ENCODE measurements at places on chromosomes 12 and 14.

DNA sequence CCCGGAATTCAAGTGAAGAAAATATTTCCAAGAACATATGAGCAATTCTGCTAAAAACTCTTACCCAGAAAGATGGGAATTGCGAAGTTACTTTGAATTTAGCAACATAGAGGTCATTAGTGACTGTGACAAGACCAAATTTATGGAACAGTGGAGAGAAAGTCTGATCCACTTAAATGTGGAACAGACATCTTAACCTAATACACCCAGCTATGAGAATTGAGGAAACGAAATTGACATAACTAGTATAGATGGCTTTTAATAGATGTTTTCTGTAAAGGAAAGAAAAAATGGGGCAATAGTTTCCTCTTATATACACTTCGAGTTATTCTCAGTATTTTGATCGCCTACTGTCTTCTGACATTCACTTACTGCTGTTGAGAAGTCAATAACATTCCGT is 4.6 kb downstream of the OVCH1 start:
- no peak for DNase-seq

DNA sequence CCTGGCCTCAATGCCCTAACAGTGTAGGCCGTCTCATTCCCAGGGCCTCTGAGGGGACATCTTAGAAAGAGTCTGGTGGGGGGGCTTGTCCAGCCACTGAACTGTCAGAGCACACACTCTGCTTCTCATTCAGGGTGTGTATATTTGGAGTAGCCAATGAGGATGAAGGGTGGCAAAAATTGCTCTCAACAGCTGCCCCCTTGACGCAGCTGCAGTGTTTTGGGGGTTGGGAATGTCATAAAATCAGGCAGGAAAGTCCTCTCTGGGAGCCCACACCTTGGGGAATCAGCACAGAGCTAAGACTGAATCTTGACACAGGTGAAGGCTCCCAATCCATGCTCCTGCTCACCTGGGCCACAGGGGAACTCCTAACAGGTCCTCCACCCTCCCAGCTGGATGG is 1.5 kb downstream of the RASAL1 start:
- DNase-seq, result no peak

GRCh38 chr12:32108787-32109186 is 2.1 kb downstream of the BICD1 start:
- no peak for DNase-seq

DNA sequence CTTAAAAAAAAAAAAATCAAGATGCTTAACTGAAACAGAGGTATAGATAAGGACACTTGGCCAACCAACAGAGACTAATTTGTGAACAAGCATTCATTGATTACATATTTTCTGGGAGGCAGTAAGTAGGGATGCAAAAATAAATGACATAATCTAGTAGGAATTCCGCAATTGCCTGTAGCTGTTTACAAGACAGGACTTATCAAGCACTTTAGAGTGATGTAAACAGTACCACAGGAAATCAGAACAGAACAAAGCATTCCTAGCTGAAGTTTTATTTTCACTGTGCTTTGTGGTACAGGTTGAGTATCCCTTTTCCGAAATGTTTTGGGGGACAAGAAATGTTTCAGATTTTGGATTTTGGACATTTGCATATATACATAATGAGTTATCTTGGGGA is 68.2 kb upstream of the FGD4 start:
- peak; percentile 78 for DNase-seq

DNA sequence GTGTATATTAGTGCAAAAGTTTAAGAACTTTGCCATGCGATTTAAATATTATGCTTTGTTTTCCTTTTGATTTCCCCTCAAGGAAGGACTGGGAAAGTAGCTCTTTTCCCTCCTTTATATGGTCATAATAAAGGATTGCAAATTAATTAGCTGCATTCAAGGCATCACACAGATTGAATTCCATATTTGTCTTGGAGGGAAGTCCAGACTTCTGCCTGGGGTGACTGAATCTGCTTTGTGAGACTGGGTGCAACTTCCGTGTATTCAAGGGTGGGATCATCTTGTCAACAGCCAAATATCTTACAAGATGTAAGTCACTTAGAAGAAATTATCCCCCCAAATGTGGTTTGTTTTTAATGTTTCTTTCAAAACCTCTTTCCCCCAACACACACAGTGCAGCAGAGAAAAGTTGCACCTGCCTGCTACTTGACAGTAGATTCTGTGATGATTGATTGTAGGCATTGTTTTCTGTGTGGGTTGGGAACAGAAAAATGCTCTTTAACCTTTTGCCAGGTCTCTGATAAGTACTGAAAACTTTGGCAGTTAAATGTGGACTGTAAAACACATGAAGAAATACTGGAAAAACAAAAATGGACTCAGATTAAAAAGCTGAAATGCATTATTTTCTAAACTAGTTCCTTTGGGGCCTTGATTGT is 28.4 kb downstream of the STK38L start:
- no peak for DNase-seq

DNA sequence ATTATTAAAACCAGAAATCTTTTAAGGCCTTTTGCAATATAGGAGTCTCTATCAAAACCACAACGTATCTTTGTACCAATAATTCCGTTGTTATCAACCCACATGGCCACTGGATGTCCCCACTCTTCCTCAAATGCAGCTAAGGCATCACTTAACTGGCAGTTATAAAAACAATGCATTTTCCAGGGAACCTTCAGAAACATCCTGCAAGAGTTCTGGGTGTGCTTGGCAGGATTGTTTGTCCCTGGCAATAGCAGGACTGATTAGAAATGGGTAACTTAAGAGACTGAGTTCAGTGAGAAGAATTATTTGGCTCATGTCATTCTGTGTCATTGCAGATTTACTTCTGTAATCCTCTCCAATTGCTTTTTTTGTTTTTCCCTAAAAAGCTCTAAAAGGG is 112.0 kb downstream of the SLC15A5 start:
- peak; percentile 55 for DNase-seq

DNA sequence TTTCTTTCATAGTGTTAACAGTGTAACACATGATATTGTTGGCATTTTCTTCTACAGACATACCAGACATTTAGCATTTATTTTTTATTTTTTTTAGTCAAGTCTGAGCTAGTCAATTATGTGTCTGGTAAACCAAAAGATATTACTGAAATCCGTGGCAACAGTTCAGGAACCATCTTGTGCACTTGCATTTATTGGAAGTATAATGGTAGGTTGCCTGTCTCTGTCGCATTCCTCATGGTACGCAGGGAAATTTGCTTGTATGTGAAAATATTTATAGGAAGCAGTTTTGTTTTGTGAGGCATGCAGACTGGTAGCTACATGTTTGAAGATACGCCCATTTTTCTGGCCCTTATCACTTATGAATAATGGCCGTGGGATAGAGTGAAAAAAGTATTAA is 186.1 kb upstream of the SLC38A2 start:
- DNase-seq, result no peak

GRCh38 chr12:116863275-116863767 is 17.9 kb downstream of the HRK start:
- DNase-seq, result peak; percentile 12

DNA sequence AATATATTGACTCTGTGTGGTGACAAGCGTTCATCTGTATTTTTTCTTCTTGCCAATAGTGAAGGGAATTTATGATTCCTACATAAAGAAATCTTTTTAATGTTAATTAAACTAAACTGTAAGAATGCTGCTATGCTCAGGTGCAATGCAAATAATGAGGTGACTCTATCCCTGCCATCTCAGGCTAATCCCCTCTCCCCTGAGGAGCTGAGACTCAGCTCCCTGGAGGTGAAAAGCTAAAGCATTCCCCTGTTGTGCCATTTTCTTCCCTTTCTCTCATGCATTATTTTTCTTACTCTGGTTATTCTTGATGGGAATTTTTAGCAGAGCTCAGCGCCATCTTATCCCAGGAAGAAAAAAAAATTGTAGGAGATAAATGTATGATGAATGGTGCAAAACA is 113.9 kb upstream of the FGD4 start:
- DNase-seq, result no peak

DNA sequence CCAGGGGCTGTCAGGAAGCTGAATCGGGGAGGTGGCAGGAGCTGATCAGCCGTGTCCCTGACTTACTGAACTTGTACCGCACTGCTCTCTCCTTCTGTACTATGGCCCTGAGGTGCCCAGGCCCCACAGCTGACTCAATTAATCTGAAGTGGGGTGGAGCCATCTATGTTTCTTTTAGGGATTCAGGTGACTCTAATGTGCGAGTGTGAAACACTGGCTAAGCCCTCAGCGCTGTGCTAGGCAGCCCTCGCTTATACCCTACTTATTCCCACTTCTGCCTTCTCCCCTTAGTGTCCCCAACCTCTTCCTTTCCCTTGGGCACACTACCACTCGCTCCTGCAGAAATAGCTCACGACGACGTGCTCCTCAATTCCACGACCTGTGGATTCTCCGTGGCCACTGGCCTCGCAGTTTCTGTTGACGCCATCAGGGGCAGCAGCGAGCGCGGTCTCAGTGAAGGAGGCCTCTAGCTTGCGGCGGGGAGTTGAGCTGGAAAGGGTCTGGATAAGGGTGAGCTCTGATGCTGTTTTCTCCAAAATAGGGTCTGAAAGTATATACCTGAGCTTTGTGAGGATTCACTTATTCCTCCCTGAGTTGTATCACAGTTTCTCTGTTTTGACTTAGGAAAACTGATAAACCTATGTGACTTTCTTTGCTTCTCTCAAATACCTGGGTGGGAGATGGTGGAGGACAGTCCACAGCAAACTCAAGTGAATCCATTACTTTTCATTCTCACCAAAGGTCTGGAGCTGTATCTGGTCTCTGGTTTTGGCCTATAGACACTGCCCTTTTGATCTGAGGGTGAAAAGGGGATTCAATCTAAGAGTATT is 167.6 kb downstream of the SLC41A2 start:
- DNase-seq, result peak; percentile 6

- DNase-seq, result no peak
Measured at GRCh38 chr14:87809261-87809660, 183.7 kb downstream of the GALC start.

GRCh38 chr12:22276867-22277266 is 57.6 kb downstream of the ST8SIA1 start:
- no peak for DNase-seq
